HT1080 (cell line): ENCODE measurements at places on chromosomes 1 and 21. TPM values are rescaled to one million over a fixed set of nuclear protein-coding genes. Genes with fewer than 3 reads are reported as not detected.

DNA sequence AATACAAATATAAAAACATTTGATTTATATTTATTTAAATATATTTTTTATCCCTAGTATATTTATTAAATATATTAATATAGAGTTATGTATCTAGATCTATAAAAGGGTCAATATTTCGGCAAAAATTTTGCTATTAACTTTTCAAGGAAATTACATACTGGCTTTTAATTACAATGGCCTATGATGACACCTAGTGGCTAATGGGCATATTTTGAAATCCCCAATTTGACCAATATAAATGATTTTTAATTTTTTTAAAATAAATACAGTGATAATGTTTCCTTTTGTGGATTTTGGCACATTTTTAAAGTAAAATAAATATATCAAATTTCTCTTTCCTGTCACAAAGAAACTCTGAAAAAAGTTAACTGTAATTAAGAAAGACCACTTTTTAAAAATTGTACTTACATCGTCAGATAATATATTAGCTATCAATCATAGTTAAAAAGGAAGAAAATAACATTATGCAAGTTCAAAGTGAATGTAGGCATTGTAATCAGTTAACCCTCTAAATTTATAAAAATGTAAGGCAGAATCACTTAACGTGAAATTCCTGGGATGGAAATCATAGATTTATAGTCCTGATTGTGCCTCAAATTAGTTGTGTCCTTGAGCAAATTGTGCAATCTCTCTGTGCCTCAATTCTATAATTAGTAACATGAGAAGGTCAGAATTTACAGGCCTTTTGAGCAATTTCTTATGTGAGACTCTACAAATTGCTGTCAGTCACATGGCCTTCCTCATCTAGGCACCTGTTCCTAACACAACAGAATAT, 25.6 kb upstream of the RGS13 start:
- DNase-seq, result no peak

- no peak for DNase-seq
Measured at GRCh38 chr1:76577525-76578185, 289.6 kb upstream of the ST6GALNAC5 start.

DNA sequence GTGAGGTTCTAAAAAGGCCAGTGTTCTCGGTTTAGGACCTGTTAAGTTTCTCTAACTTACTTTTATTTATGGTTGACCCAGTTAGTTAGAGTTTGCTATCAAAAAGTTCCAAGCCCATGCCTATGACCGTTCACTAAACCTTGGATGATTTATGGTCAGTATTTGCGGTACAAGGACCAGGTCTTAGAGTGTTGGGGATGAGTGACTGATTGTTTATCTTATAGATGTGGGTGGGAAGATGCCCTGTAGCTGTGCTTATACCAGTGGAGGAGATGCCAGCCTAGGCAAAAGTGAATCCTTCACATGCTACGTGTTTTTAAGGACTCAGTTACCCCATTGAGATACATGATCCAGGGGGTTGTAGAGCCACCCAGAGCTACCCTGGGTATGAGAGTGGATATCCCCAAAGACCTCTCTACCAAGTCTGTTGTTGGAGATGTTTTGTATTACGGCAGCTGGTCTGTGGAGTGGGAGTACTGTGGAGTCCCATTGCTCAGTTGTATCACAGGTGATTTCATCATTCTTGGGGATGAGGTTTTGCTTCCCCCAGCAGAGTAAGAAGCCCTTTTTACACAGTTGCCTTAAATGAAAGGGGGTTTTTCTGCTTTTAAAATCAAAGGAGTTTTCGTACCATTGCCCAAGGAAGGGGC, 2.1 kb downstream of the SLC22A15 start:
- no peak for DNase-seq

DNA sequence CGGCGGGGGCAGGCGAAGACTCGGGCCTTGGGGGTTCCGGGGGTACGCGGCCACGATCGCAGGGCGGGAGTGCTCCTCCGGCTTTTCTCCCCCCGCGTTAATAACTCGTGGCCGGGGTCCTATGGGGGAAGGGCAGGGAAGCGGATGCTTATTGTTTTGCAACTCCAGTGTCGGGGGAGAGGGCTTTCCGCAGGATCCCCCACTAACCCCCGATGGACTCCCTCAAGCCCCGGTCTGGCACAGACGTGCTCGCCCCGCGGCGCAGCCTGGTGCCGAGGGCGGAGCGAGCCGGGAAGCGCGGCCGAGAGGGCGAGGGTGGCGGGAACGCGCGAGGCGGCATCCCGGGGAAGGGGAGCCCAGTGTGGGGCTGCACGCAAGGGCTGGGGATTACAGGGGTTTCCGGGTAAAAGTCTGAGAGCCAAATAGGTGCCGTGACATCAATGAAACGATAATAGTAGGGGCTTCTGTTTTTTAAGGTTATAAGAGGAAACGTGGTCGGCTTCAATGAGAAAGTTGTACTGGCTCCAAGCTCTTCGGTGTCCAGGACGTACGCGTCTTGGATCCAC, 772 bp downstream of the UCK2 start:
- peak; percentile 52 for DNase-seq

DNA sequence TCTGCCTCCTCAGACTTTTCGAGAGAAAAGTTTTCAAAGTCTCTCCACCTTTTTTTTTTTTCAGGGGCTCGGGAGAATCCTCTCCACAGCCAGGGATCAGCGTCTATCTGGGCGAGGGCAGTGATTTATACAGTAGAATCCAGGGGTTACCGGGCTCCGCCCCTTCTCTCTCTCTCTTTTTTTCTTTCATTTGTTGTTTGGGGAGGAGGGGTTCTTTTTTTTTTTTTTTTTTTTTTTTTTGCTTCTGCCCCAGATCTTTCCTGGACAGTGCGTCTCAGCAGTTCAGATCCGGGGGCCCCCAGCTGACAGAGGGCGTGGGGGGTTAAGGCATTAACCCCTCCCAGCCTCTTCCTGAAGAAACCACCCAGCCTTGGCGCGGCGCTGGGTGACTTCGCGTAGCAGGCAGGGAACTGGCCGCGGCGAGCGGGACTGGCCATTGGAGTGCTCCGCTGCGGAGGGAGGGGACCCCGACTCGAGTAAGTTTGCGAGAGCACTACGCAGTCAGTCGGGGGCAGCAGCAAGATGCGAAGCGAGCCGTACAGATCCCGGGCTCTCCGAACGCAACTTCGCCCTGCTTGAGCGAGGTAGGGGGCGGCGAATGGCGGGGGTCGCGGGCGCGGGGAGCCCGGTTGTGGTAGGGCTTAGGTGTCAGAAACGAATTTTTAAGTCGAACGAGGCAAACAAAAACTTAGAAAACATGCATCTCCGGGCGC, at the start of gene S1PR1:
TSS of gene S1PR1 (plus strand) at position 504 of the 713 bp plus-strand sequence. CDS start 1,966 bp downstream, outside the sequence.
- peak; percentile 81 for DNase-seq

DNA sequence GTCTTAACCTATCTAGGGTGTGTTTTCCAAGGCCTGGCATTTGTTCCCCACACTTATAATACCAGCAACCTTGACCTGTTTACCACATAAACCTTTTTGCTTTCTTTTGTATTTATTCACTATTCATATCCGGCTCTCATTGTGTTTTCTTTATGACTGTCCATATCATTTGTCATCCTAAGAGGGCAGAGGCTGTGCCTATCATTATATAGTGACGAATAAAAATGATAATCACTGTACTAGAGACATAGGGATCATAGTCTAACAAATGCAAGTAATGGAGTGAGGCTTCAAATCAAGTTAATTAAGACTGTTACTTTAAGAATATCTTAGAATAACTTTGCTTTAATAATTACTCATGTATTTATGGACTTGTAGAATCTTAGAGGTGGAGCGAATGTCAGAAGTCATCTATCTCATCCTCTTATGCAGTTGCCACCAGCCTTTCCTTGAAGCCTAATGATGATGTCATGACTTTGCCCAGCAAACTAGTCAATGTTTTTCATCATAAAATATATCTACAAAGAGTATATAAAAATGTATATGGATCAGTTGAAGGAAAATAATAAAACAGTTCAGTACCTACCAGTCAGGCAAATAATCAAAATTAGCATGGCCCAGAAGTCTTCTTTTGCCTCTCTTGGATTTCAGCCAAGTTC, 4.7 kb upstream of the ETV3 start:
- DNase-seq, result no peak

DNA sequence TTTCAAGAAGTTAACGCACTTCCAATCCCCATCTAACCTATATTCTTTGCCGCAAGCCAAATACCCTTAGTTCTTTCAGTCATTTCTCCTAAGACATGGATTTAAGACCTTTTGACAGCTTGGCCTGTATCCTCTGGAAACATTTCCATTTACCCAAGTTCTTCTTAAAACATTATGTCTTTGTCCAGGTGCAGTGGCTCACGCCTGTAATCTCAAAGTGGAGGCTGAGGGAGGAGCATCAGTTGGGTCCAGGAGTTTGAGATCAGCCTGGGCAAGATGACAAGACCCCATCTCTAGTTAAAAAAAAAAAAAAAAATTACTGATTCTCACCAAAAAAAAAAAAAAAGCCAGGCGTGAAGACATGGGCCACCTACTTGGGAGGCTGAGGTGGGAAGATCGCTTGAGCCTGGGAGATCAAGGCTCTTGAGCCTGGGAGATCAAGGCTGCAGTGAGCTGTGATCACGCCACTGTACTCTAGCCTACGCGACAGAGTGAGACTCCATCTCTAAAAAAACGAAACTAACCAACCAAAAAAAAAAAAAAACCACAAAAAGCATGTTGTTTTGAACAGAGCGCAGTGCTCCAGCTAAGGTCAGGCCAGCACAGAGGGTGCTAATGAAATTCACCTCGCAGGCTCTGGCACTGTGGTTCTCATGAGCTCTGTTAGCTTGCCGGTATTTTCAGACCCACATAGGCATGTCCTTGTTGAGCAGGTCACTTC, 36.0 kb downstream of the NUAK2 start:
- DNase-seq, result no peak

DNA sequence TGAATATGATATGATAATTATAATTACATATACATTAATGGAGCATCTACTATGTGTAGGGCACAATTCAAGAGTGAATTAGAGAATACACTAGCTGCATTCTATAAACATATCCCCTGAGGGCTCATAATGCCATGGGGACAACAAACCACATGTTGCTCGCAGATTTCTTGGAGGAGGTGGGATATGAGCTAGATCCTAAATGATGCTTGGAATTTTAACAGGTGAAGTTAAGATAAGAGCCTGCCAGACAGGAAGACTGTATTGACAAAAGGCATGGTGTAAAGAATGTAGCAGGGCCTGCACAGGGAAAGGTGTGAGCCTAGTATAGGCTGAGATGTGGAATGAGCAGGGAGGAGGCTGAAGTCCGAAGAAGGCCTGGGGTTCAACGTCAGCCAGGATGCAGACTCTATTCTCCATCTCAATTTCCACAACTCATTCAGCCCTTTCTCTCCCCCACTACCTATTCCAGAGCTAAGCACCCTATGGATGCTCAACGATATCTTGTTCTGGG, 120.2 kb downstream of the ELAVL4 start:
- no peak for DNase-seq

DNA sequence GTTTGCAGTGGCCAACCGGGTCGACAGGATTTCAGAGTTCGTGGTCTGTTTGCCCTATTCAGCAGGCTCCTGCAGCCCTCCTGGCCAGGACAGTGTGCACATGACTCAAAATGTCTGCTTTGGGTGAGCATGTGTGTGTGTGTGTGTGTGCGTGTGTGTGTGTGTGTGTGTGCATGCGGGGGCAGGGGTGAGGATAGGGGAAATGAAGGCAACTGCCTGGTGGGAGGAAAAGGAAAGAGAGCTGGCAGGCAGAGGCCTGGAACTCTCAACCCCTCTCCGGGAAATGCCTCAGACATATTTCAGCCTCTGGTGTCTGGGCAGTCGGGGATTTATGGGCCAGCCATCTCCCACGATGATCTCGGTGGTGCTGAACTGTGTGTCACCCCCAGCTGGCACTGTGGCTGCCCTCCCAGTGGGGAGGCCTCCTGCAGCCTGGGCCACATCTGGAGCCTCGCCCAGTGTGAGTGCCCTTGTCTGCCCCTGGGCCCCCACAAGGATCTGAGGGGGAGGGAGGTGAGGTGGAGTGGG, 15.2 kb downstream of the CDCP2 start:
- peak; percentile 24 for DNase-seq

DNA sequence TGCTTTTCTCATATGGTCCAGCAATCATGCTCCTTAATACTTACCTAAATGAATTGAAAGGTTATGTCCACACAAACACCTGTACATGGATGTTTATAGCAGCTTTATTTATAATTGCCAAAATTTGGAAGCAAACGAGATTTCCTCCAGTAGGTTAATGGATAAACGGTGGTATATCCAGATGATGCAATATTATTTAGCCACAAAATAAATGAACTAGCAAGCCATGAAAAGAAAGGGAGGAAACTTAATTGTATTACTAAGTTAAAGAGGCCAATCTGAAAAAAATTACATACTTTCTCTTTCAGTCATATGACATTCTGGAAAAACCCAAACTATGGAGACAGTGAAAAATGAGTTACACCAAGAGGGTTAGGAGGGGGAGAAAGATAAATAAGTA, 76.3 kb upstream of the LRRC7 start:
- DNase-seq, result no peak

- DNase-seq, result peak; percentile 31
Measured at GRCh38 chr1:111290630-111291029, at the start of gene CHIA. Gene CHIA, plus strand, starts transcription at chr1:111290851. Its CDS starts 19,617 bp downstream, at chr1:111310468.

DNA sequence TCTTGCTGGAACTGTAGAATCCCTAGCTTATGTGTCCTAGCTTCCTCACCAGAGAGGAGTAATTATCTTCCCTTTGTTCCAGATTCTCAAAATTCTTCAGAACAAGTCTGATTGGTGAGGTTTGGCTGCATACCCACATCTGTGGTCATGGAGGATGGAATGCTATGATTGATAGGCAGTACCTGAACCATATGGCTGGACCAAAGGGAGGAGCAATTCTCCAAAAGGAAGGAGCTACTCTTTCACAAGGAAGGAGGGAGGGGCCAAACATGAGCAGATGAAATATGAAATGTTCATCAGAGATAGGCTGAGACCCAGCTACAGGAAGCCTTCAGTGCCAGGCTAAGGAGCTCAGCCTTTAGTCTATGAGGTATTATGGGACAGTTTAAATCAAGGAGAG, 5.0 kb upstream of the RNF19B start:
- DNase-seq, result no peak

DNA sequence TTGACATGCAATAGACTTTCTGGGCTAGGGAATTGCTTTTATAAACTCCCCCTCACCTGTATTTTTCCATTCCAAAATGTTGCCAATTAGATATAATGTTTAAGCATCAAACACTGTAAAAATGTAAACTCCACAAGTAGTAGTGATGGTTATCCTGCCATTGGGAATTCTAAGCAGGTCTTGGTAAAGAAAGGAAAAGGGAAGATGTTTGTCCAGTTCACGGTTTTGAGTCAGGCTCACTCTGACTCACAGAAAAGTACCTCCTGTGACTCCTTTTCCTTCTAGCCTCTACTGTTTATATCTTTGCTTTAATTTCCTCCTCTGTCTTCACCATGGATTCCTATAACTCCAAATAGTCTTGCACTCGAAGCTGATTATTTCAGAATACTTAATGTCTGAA, 19.0 kb upstream of the PTPN14 start:
- peak; percentile 86 for DNase-seq

- no peak for DNase-seq
Measured at GRCh38 chr1:10631811-10632593, 157.3 kb downstream of the PEX14 start.

VANGL2 gene
- 2.1 and 2.5 TPM in 2 replicates for total RNA-seq

SH3BGR gene
- total RNA-seq, result 0.31 and 0.43 TPM in 2 replicates

LRIG2 gene
- 5.8 and 5.9 TPM in 2 replicates for total RNA-seq

LMO4 gene
- total RNA-seq, result 30.6 and 32.6 TPM in 2 replicates

C1QB gene
- total RNA-seq, result not detected in 2 replicates
